Umbilical cord (tissue), 2 donors: ENCODE measurements at places on chromosomes 13 and 19.
A peak's percentile ranks its signal among the peaks of the same experiment; 100 is the strongest.

DNA sequence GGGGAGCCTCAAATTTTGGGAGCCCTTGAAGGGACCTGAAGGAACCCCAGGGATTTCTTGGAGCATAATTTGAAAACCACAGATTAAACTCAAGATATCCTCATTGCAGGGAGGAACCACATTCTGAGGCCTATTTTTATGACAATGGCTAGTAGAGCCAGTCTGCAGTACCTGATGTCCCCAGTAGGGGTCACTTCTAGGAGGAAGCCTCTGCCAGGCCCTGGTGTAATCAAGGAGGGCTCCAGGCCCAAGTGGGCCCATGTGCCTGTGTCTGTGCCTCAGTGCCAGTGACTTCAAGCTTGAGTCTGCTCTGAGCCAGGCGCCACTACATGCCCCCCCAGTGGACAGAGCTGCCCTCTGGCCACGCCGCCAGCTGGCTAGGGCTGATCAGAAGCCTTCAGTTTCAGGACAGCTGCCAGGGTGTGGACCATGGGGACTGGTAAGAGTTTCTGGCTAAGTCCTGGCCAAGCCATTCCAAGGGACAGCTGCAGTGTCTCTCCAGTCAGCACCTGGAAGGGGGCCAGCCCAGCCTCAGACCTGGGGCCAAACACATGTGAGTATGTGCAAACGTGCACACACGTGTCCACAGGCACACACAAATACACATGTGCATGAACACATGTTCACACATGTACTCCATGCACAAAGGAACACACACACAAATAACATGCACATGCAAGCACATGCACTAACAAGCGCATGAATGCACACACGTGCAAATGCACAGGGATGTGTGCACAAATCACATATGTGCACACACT lies 20.5 kb upstream of the SLC7A10 start:
- no peak for DNase-seq

DNA sequence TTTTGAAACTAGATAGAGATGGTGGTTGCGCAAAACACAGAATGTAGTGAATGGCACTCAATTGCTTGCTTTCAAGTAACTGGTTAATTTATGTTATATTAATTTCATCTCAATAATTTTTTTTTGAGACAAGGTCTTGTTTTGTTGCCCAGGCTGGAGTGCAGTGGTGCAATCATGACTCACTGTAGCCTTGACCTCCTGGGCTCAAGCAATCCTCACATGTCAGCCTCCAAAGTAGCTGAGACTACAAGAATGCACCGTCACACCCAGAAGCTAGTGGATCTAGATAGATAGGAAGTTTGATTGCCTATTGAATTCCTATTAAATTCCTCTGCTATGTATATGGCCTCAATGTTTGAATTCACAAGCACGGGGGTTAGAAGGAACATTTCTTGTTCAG lies 26.4 kb upstream of the ADGRE2 start:
- no peak for DNase-seq

DNA sequence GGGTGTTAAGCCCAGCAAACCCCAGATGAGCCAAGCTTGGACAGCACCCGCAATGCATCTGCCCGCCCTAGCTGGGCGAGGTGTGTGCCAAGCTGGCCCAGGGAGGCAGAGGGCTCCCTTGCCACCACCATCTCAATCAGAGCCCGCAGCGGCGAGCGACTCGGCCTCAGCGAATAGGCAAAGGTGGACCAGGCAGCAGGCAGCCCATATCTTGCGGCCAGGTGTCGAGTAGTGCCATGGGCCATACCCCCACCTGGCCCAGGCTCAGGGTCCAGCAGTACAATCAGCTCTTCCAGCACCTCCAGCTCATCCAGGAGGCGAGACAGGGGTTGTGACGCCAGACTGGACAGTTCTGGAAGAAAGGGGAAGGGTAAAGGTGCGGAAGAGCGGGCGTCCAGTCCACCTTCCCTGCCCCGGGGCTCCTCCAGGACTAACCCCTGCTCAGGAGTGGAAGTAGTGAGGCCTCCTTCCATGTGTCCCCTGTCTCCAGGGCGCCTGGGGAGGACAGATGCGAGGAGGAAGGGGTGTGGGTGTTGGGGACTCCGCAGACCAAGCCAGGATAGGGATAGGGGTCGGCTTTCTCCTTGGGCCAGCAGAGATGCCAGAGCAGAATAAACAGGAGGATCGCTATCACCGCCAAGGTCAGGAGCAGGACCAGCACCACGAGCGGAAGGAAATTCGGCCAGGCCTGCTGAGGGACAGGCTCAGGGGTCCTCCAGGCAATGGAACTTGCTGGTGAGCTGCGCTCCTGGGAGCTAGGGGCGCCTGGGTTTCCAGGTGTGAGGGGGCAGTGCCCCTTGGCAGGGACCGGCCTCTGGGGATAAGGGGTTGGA lies 2.8 kb downstream of the IGFLR1 start:
- no peak for DNase-seq

GRCh38 chr13:112376050-112376681 lies at the start of gene SPACA7:
Gene SPACA7, plus strand, starts transcription at chr13:112376355. Its CDS starts 31 bp downstream, at chr13:112376386.
- DNase-seq: no peak

DNA sequence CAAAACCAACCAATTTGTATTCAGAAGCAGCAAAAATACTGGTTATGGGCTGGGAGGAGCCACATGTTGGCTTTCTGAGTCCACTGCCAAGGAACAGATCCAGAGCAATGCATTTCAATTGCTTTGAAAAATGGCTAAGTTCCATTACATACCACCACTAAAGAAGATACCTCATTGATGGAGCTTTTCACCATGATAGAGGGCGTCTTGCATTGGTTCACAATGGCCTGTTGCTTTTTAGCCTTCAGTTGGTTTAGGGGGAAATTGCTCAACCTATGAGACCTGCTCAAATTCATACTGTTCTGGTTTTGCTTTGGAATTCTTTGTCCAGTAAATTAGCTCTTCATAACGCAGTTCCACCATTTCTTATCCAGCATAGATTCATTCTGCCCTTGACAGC lies 21.2 kb upstream of the CPB2 start:
- no peak for DNase-seq

DNA sequence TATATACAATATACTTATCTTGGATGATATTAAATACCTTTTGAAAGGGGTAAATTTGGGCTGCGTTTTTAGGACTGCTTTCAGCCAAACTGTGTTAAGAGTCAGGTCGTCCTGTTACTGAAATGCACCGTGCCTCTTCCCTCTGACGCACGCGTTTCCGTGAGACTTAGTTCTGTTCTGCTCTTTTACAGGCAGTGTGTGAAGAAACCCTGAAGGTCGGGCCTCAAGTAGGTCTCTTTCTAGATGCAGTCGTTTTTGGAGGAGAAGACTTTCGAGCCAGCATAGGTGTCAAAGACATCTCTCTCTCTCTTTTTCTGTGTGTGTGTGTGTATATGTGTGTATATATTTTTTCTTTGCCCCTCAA lies 107.0 kb downstream of the ZIC5 start:
- no peak for DNase-seq

DNA sequence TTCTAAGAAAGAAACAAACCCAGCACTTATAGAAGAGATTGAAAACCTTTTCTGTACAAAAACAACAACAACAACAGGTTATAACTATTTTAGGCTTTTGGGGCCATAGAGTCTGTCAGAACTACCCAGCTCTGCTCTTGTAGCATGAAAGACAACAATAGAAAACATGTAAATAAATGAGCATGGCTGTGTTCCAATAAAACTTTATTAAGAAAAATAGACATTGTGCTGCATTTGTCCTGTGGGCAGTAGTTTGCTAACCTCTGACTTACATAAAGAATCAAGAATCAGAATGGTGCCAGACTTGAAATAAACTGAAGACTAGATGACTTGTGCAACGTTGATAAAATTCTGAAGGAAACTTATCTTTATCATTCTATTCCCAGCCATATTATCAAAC lies 617.5 kb downstream of the DIAPH3 start:
- no peak for DNase-seq

- DNase-seq: no peak
Observed at GRCh38 chr19:20162821-20163220, 4.2 kb upstream of the ZNF486 start.

GRCh38 chr19:13861392-13861713 lies 15.6 kb upstream of the NANOS3 start:
- no peak for DNase-seq

GRCh38 chr19:36773223-36773579 lies 594 bp upstream of the ZNF850 start:
- no peak for DNase-seq

- DNase-seq: no peak
Observed at GRCh38 chr13:100298116-100298681, 209.3 kb downstream of the PCCA start.

- DNase-seq: peak; percentile 11
Observed at GRCh38 chr13:47480951-47481350, 520.1 kb downstream of the SUCLA2 start.

DNA sequence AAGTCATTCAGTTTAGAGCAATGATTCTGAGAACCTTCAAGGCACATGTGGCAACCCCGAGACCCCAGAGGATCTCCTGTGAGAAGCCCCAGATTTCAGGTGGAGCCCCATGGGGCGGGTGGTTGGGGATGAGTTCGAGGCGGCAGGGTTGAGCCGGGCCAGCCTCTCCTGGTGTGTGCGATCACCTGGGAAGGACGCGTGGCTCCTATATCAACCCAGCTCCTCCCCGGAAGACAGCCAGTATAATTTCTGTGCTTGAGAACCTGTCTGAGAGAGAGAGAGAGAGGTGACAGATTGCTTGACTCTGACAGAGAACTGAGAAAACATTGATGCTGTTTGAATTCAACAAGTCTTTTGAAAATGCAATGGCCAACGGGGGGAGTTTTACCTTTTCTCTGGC lies 89.0 kb downstream of the TEX29 start:
- no peak for DNase-seq

DNA sequence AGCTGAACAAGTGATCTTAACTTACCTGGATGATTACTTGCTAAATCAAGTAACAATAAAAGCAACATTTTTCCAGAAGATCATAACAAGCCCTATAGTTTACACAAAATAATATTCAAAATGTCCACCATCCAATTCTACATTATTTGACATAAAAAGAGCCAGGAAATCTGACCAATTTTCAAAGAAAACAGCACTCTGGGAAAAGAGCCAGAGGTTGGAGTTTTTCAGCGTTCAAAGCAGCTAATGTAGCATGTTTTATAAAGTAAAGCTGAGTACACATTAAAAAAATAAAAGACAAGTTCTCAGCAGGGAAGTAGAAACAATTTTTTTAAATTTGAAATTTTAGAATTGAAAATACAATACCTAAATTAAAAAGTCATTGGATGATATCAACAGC lies 62.6 kb downstream of the UFM1 start:
- peak; percentile 13 for DNase-seq
